Dermis blood vessel endothelial cell (primary cell): ENCODE measurements at places on chromosomes 7 and 10. TPM values are rescaled to one million over a fixed set of nuclear protein-coding genes. Genes with fewer than 3 reads are reported as not detected.

Gene CHST15
- total RNA-seq: 93.0 and 99.0 TPM in 2 replicates

Gene PRLHR
- not detected in 2 replicates for total RNA-seq

Gene KCP
- total RNA-seq: 0.17 TPM in 1 of 2 replicates, not detected in the other

Gene ACHE
- 1.2 and 4.9 TPM in 2 replicates for total RNA-seq

Gene DDC
- total RNA-seq: 0.17 TPM in 1 of 2 replicates, not detected in the other

Gene LRRC4
- total RNA-seq: 1.0 and 1.2 TPM in 2 replicates

Gene HOXA7
- 1.4 and 2.9 TPM in 2 replicates for total RNA-seq

Gene TUBB8
- 0.09 TPM in 1 of 2 replicates, not detected in the other for total RNA-seq
